ENCODE measurements at places on chromosomes 2 and 18. TPM values are rescaled to one million over a fixed set of nuclear protein-coding genes. Genes with fewer than 3 reads are reported as not detected.

Gene CCDC68
- not detected for total RNA-seq

Gene DPY30
- total RNA-seq: 84.5 TPM

Gene EML4
- 93.6 TPM for total RNA-seq

Gene CCDC85A
- 5.4 TPM for total RNA-seq

Gene CPO
- total RNA-seq: 0.24 TPM

Gene CABYR
- total RNA-seq: 7.8 TPM

Gene TMEM163
- 4.0 TPM for total RNA-seq

Gene INPP5D
- 40.8 TPM for total RNA-seq

Gene CAB39
- total RNA-seq: 49.2 TPM

Gene ADD2
- 5.0 TPM for total RNA-seq

Gene MAP3K20
- total RNA-seq: 12.1 TPM

Gene SATB2
- total RNA-seq: 3.2 TPM

Gene PCARE
- not detected for total RNA-seq

Gene PRKAG3
- total RNA-seq: not detected

Gene GREB1L
- 6.5 TPM for total RNA-seq

Gene CGREF1
- total RNA-seq: 1.8 TPM

Gene SLC16A14
- total RNA-seq: 9.1 TPM

Gene ANTXR1
- 69.5 TPM for total RNA-seq

Gene CFAP53
- 1.1 TPM for total RNA-seq

Gene SP5
- 4.4 TPM for total RNA-seq

Gene RGPD4
- not detected for total RNA-seq

Gene GKN2
- not detected for total RNA-seq

Gene RPRM
- total RNA-seq: 7.3 TPM
